ENCODE measurements at places on chromosomes 3 and 15.

GRCh38 chr3:177905173-177906125 is 630.8 kb upstream of the KCNMB2 start:
- DNase-seq = no peak

GRCh38 chr15:79058260-79058850 is 32.2 kb downstream of the RASGRF1 start:
- DNase-seq = no peak

DNA sequence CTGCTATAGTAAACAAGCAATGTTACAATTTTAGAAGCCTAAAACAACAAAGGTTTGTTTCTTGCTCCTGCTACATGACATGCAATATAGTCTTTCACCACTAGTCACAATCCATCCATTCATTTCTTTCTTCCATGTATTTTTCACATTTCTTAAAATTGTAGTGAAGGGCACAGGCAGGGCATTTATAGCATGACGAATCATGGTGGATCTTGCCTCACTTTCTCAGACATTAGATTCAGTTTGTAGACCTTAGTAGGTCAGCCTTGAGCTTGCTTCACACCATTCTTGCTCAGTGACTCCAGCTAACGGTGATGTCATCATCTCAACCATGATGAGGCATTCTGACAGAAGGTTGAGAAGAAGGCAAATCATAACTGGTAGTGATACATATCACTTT is 546.8 kb downstream of the TBL1XR1 start:
- no peak for DNase-seq

DNA sequence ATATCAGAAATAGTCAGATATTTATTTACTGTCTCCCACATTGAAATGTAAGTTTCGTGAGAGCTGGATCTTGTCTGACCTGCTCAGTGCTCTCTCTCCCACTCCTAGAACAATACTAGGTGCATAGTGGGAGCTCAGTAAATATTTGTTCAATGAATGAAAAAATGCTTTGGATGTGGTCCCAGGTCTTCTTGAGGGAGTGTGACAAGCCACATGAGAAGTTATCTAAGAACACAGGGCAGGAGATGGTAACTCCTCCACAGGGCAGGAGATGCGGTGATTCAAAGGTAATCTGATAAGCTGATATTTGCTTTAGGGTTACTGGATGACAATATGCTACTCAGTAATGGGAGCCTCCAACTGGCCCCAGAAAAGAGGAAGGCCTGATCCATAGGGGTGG is 25.8 kb upstream of the PLA2G4E start:
- DNase-seq = no peak

DNA sequence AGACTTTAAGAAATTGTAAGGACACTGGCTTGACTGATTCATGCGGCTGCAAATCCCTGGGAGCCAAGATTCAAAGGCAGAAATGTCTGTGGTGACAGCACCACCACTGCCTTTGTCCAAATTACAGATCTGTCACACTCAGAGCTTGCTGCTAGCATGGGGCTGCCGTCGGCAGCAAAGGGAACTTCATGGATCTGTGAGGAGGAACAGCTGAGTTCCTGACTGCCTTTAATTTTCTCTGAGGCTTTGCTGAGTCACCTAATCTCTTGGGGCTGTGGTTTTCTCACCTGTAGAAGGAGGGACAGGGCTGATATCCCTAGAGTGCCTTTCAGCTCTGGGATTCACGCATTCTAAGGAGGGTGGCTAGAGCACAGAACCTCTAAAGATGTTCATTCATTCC is 4.1 kb upstream of the PAK6 start:
- peak; percentile 45 for DNase-seq

DNA sequence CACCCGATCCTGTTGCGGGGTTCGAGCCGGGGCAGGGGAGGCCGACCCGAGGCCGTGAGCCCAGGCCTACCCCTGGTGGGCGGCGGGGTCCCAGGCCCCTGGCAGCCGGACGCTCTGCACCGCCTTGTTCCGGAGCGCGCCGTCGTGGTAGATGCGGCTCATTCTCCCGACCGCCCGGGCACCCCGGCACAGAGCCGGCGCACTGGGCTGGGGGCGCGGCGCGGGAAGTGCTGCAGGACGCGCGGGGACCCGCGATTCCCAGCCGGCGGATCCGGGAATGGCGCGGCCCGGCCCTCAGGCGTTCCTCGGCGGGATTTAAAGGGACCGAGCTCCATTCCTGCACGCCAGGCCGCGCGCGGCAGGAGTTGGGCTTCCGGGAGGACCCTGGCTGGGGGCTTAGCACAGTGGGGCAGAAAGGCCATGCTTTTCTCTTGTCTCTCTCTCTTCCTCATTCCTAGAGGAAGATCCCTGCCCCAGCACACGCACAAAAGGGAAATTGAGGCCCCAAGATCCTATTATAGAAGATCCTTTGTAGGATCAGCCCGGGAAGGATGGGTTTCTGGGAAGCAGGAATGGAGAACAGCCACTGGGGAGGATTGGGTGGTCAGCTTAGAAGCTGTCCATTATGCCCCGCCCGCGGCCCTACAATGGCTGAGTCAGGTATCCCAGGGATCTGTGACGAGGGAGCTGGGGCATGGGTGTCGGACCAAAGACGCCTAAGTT is at the start of gene ARPIN:
ARPIN (minus strand) TSS at position 279 of the 723 bp plus-strand sequence; CDS start at position 162, 117 bp downstream.
- no peak for DNase-seq

- no peak for DNase-seq
These were observed 76.2 kb downstream of the MRPL46 start for GRCh38 chr15:88391006-88391405.

GRCh38 chr15:95953032-95953431 is 377.5 kb upstream of the NR2F2 start:
- no peak for DNase-seq

DNA sequence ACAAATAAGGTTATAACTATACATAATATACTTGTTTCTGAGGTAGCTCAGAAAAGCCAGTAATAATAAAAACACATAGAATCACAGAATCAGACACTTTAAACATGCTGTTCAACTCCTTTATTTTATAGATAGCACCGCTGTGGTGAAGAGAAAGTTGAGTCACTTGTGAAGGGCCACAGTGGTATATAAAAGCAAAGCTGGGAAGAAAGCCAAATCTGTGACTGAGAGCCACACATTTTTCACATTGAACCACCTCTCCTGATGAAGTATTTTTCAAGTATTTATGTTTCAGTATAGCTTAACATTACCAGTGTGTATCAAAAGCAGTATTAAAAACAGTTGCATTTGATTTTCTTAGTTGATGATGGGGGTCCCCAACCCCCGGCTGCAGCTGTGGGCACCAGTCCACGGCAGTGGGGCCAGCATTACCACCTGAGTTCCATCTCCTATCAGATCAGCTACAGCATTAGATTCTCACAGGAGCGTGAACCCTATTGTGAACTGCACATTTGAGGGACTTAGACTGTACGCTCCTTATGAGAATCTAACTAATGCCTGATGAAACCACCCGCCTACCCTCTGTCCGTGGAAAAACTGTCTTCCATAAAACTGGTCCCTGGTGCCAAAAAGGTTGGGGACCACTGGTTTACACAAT is 46.2 kb downstream of the TBL1XR1 start:
- DNase-seq = peak; percentile 46

DNA sequence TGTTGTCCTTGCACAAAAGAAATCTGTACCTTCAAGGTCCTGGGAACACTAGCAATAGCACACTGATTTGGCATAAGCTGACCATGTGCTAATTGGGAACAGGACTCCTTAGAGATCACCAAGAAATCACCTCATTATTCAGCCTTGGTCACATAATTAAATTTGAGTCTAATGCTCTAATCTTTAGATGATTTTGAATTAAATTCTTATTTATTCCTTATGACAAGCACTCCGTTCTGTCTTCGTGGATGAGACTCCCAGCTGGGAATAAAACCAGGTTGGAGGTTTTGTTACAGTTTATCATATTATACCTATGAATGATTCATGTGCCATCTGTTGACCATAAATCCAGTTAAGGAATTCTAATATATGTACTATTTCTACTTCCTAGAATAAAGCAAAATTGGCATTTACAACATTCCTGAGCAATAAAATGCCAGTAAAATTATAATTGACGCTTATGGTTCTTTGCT is 162.2 kb downstream of the MYRIP start:
- no peak for DNase-seq

DNA sequence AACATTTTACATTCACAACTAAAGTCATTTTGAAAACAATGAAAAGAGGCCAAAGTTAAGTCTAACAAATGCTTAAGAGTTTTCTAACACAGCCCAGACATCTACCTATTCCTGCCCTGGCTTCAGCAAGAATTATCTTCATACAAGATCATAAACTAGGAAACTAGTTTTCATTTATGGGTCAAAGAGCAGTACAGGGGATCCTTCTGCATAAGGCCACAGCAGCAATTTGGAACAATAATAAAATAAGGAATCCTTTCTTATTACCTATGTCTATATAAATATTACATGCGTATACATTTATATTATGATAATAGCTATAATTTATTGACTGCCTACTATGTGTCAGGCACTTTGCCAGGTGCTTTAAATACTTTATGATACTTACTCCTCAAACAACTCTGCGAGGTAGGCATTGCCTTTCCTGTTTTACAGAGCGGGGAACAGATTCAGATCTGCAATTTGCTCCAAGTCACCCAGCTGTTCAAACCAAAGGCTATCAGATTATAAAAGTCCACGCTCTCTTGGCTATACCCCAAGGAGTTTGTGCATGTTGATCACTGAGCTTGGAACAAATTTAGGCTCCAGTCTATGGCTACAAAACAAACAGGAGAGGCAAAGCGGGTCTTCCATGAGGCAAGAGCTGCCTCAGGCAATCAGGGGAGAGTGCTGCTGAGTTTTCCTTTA is 196.4 kb downstream of the RORA start:
- no peak for DNase-seq

DNA sequence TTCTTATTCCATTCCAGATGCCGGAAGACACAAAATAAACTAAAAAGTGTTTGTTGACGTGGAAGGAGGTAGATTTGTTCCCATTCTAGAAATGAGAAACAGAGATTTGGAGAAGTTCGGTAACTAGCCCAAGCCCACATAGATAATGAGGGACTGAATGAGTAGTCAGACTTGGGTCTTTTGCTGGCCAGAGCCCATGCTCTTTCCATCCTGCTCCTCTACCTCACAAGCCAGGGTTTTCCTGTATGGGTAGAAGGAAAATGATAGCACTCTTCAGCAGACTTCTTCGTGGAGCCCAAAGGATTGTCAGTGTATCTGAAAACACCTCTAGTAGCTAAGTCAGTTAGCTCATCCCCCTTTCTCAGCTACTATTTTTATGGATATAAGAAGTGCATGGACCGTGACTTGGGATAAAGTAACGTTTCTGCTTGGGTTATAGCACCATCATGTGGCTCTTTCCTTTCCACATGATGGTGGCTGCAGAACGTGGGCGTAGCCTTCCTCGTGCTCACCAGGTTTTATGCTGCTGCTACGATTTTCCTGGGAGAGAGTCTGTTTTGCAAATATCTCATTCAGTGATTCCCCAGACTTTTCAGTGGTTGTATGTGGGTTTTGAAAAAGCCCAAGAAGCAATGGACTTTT is 84.6 kb downstream of the DGKG start:
- DNase-seq = no peak

- peak; percentile 71 for DNase-seq
These were observed 30.3 kb downstream of the ARL14 start for GRCh38 chr3:160707187-160707794.

GRCh38 chr3:128431803-128432300 is 34.8 kb downstream of the DNAJB8 start:
- DNase-seq = no peak

GRCh38 chr15:55279746-55280351 is 9.8 kb downstream of the RAB27A start:
- no peak for DNase-seq

DNA sequence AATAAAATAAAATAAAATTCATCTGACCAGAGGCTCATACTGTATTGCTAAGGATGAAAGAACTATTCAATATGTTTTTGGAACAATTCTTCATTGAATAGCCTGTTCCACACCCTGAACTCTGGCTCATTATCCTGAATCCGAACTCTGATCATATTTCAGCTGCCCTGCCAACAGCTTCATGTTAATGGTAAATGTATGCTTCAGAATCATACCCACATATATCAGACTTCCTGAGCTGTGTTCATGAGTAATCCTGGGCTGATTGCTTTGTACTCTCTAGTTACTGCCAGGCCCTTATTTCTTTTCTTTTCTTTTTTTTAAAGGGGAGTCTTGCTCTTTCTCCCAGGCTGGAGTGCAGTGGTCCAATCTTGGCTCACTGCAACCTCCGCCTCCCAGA is 11.8 kb downstream of the INO80 start:
- DNase-seq = no peak

DNA sequence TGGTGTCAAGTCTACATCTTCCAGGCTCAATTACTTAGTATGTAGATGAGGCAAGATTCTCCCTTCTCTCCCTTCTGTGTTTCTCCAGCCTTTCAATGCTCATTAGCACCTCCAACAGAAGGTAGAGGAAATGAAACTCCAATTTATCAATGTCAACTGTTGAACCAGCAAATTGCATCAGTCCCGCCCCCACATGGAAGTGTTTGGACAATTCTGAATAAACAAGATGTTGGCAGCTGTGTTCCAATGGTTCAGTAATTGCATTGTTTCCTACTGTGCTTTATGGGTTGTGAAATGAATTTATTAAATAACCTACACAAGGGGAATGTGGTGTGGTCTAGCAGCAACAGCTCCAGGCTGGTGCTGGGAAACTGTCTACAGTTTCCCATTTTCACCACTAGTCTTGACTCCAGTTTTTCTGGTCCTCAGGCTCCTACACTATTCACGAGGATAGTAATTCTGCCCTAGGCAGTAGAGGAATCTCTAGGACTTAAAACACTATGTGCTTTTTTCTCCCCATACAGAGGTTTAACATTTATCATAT is 91.9 kb downstream of the MB21D2 start:
- DNase-seq = peak; percentile 73

GRCh38 chr3:32994045-32994444 is 42.6 kb downstream of the CCR4 start:
- DNase-seq = no peak

DNA sequence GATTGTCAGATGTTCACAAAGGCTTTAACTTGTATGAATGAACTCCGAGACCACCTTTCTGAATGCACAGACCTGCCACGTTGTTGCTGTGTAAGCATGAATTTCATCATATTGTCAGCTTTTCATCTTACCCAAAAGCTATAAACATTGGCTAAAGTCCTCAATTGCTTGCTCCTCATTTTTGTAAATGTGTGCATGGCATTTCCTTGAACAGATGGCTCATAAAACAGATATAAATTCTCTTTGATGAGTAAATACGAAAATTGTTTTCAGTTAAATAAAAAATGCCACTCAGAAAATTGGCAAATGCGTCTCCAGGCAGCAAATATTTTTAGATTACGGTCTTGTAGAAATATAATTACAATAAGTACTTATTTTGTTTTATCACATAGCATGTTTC is 226.0 kb upstream of the NDN start:
- DNase-seq = no peak

- no peak for DNase-seq
These were observed 21.7 kb downstream of the ETFA start for GRCh38 chr15:76289582-76289981.

- DNase-seq = no peak
These were observed 71.4 kb upstream of the ROPN1 start for GRCh38 chr3:124063197-124063909.

All from Karpas-422 (cell line).